ENCODE measurements at places on chromosomes 12 and 14.

- DNase-seq: no peak
Observed at GRCh38 chr14:105287249-105288102, 13.3 kb downstream of the BRF1 start.

DNA sequence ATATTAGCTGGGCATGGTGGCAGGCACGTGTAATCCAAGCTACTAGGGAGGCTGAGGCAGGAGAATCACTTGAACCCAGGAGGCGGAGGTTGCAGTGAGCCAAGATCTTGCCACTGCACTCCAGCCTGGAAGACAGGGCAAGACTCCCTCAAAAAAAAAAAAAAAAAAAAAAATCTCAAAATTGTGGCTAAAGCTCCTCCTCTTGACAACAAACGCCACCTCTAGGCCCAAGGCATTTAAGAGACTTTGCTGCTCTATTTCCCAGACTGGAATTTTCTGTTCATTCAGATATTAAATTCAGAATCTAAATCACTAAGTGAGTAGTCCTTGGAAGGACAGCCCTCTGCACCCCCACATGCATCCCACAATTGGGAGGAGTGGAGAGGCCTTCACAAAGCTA lies 1.4 kb downstream of the ZFYVE1 start:
- no peak for DNase-seq

- DNase-seq: no peak
Observed at GRCh38 chr14:100131181-100131580, 28.3 kb downstream of the DEGS2 start.

- DNase-seq: no peak
Observed at GRCh38 chr12:116320791-116321217, 43.3 kb upstream of the MED13L start.

DNA sequence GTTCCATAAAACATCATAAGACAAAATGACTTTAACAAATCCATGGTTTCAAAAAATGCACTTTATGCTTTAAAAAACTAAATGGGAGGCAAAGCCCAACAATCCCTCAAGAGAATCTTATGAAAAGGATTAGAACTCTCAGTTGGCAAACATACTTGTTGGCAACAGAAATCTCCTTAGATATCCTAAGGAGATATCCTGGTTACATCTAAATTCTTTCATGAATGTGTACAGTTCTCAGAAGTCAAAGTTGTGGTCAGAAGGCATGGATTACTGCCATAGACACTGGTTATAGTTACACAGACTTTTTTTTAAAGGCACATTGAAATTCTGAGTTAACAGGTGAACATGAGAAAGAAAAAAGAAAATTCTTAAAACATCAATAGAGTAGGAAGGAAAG lies 17.5 kb upstream of the ISM2 start:
- DNase-seq: no peak

GRCh38 chr12:47184813-47185212 lies 105.1 kb upstream of the AMIGO2 start:
- DNase-seq: peak; percentile 79

DNA sequence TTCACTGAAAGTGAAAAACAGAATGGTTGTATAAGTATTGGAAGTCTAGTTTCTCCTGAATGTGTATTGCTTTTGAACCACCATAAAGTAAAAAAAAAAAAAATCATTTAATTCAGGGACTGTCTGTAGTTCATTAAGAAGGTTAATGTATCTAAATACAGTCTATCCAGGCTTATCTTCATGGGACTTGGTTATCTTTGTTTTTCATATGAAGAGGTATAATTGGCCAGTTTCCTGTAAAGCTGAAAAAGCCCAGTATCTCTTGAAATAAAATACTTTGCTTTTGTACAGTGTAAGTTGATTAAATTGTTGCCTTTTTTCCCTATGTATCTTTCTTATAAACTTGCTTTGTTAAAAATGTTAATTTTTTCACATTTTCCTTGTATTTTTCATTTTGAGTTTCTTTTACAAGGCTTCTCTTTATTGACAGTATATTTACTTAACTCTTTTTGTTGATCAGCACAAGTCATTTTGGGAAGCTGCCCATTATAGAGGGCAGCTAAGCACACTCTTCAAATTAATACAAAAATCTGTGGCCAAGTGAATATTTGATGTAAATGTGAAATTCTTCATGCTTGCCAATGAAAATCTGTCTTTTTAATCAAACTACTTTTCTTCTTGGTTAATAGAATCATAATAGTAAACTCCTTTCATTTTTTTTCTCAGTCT lies 156.0 kb downstream of the TMTC3 start:
- DNase-seq: no peak

- no peak for DNase-seq
Observed at GRCh38 chr14:44963775-44964380, 1.9 kb downstream of the TOGARAM1 start.

GRCh38 chr12:10901427-10901826 lies 7.9 kb downstream of the TAS2R13 start:
- DNase-seq: no peak

DNA sequence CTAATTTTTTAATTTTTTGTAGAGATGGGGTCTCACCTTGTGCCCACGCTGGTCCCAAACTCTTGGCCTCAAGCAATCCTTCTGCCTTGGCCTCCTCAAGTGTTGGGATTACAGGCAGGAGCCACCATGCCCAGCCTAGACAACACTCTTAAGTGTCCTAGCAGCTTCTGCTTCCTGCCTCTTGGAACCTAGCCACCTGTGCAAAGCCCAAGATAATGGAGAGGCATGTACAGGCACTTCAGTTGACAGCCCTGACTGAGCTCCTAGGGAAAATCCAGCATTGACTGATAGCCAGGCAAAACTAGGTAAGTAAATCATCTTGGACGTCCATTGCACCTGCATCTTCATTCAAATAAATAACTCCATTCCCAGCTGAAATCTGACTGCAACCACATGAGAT lies 15.5 kb downstream of the COX14 start:
- peak; percentile 7 for DNase-seq

DNA sequence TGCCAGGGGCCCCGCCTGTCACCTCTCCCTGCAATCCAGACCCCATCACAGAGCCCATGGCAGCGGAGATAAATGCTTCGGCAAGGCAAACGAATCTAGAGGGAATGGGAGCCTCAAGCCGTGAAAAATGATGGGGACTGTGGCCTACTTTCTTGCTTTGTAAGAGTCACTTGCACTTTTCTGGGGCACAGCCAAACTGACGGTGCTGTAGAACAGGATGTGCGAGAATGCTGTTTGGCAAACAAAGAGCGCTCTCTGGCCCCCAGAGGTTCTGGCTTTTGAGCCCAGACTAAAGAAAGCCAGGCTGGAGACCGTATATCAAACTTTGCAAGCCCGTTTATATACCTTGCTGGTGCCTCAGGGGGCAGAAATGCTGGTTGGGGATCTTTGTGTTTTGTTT lies 108.7 kb downstream of the CACNA1C start:
- peak; percentile 67 for DNase-seq

DNA sequence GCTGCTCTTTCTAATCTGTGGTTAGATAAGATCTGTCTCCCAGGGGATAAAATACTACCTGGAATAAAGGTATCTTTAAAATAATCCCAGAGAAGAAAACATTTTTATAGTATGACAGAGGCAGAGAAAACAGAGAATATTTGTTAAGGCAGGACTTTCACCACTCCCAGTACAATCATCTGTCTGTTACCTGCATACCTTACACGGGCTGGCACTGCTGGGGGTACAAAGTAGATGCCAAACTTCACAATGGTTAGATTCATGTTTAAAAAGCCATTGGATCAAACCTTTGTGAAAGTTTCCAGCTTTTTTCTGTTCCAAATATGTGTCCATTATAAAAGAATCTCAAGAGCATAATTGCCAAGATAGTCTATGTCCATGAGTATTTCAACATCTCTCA lies 273.6 kb upstream of the BTG1 start:
- DNase-seq: no peak

- no peak for DNase-seq
Observed at GRCh38 chr14:103496776-103497175, 25.9 kb downstream of the CKB start.

GRCh38 chr12:24879644-24880043 lies 69.3 kb downstream of the BCAT1 start:
- DNase-seq: no peak

DNA sequence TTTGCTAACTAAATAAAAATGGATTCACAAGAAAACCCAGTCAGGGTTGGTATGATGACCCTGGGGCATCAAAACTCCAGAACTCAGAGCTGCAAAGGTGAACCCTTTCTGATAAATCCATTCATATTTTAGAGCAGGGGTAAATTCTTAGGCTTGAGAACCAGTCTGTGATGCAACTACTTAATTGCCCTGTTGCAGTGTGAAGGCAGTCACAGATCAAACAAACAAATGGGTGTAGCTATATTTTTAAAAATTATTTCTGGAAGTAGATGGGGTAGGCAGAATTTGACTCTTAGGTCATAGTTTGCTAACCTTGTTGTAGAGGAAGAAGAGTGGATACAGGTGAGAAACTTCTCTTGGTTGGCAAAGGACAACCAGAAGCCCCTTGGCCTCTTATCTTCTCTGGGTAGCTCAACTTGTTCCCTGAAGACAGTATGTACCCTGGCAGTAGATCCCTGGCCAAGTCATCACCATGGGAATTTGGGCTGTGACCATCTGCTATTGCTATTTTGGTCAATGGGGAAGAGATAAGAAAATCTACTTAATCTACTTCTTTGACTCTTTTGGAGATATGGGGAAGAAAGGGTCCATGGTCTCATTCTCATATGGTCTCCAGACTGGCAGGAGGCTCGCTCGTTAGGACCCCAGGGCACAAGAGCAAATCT lies 216.1 kb downstream of the PPM1H start:
- no peak for DNase-seq
